Left renal cortex interstitium (tissue), 4 donors: ENCODE measurements at places on chromosomes 13 and 19. TPM values are rescaled to one million over a fixed set of nuclear protein-coding genes. Genes with fewer than 3 reads are reported as not detected.

- DNase-seq = no peak
These were observed 3.0 kb downstream of the LTBP4 start for GRCh38 chr19:40604171-40604646.

SLC10A2 gene
- polyA plus RNA-seq = 0.65 TPM

- no peak for DNase-seq
These were observed 80.7 kb downstream of the TEX29 start for GRCh38 chr13:111401151-111401550.

OR10H5 gene
- polyA plus RNA-seq = 0.07 TPM
